Activated T-cell treated with anti-CD3 and anti-CD28 coated beads for 24 hours (primary cell): ENCODE measurements at places on chromosomes 2 and 18.

GRCh38 chr2:119064567-119064966 lies 94.0 kb downstream of the C1QL2 start:
- no peak for DNase-seq

DNA sequence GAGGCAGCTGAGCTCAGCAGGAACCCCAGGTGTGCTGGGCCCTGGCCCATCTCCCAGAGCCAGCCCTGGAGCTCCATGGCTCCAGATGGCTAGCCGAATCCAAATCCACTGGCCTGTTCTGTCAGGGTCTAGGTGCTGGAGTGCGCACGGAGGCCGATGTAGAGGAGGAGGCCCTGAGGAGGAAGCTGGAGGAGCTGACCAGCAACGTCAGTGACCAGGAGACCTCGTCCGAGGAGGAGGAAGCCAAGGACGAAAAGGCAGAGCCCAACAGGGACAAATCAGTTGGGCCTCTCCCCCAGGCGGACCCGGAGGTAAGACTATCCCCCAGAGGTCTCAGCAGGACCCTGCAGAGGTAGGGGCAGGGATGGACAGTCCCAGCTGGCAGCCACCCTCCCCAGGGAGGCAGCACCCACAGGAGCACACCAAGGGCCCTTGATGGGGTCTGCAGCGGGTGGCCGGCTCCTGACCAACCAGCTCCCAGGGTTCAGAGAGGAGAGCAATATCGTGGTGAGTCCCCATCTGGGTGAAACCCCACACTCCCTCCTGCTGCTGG lies 26.1 kb upstream of the PRLH start:
- DNase-seq = no peak

DNA sequence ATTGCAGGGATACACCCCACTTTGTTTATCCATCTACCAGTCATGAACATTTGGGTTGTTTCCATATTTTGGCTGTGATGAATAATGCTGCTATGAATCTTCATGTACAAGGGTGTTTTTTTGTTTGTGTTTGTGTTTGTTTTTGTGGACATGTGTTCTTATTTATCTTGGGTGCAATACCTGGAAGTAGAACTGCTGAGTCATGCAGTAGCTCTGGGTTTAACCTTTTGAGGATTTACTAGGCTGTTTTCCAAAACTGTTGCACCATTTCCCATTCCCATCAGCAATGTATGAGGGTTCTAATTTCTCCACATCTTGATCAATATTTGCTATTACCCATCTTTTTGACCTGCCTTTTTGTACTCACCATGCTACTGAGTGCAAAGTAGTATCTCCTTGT lies 140.0 kb upstream of the CYP1B1 start:
- DNase-seq = no peak

DNA sequence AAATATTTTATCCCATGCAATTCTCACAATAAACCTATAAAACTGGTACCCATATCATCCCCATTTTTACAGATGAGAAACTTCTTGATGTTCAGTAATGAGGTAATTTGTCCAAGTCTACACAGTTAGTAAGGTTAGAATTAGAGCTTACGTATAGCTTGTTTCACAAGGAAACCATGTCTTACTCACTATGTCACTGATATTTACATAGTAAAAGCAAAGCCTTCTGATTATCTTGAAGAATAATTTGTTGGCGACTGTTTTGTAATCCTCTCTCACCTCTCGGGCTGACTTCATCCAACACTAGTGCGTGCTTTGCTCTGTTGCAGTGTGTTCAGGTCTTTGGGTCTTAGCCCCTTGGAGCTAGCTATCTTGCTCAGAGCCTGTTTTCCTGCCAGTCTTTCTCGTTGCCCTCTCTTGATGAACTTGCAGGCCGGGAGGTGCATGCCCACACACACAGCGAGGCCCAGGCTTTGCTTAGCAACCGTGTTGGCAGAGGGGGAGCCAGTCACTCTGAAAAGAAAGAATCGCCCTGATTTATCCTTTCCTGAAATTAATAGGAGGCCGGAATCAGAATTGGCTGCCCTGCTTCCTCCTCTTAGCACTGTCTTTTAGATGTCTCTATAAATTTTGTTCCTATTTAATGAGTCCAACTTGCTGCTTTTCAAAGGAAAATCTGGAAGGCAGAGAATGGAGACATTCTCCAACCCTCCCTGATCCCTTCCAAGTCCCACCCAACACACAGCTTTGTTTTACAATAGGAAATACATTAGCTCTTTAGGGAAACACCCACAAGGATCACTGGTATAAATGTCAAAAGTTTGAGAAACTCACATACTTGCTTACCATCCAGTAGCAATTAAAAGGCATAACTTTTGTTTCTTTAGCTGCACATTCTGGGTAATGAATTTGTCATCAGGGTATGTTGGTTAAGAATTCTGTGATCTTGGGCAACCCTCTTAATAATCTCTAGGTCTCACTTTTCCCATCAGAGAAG lies 97.6 kb upstream of the SEC11C start:
- DNase-seq = no peak

DNA sequence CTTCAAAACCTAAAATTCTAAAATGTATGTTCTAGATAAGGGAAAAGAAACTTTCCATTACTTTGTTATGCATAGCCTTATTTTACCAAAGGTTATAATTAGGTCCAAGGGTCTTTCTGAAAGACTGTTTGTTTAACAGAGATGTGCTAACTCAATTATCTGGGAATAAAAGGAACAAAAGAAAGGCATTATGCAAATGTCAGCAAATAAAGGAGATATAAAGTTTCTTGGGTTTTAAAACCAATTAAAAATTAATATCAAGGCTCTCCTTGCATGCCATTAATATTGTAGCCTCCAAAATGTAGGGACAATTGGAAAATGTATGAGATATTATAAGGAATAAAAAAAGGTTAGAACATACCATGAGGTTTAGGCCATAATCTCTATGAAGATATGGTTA lies 87.8 kb upstream of the DOCK10 start:
- DNase-seq = no peak

DNA sequence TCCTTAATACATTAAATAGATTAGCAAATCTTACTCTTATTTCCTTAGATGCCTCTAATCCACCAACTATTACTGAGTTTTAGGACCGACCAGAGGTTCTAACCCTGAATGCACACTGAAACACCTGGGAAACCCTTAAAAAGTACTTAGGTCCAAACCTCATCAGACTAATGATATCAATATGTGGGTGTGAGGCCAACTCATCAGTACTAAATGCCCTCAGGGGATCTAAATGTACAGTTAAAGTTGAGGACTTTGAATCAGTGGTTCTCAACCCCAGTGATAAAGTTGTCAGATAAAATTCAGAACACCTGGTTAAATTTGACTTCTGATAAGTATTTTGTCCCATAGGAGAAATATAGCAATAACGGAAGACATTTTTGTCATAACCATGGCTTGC lies 20.9 kb downstream of the MMADHC start:
- no peak for DNase-seq

DNA sequence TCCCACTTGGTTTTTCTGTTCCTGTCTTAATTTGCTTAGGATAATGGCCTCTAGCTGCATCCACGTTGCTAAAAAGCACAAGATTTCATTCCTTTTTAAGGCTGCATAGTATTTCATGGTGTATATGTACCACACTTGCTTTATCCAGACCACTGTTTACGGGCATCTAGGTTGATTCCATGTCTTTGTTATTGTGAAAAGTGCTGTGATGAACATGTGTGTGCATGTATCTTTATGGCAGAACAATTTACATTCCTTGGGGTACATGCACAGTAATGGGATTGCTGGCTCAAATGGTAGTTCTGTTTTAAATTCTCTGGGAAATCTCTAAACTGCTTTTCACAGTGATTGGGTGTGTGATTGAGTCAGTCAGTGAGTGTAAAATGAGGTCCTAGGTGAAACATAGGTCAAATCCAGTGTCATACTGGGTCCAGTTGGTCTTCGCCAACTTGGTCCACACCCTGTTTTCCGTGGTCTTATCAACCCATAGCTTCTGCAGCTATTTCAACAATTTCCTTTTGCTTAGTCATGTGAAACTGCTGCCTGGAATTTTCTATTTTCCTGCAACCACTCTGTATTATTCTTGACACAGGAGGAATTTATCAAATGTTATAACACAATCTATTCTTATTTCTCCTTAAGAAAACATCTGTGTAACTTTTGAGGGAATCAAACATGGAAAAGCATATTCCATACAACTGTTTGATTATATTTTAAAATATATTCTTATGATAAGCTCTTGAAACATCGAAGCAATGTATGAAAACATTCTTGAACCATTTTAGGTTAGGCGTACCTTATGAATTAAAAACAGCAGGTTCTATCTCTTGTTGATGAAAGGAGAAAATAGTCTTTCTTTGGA lies 82.9 kb downstream of the ADCYAP1 start:
- no peak for DNase-seq

GRCh38 chr2:168365094-168365621 lies 90.9 kb upstream of the CERS6 start:
- DNase-seq = no peak

GRCh38 chr2:25692737-25693445 lies 19.5 kb upstream of the DTNB start:
- DNase-seq = no peak

- no peak for DNase-seq
These were observed 36.3 kb downstream of the SMAD2 start for GRCh38 chr18:47893939-47894699.

GRCh38 chr2:168392024-168392423 lies 64.0 kb upstream of the CERS6 start:
- no peak for DNase-seq

GRCh38 chr2:216082117-216082711 lies 495 bp downstream of the TMEM169 start:
- DNase-seq = no peak

DNA sequence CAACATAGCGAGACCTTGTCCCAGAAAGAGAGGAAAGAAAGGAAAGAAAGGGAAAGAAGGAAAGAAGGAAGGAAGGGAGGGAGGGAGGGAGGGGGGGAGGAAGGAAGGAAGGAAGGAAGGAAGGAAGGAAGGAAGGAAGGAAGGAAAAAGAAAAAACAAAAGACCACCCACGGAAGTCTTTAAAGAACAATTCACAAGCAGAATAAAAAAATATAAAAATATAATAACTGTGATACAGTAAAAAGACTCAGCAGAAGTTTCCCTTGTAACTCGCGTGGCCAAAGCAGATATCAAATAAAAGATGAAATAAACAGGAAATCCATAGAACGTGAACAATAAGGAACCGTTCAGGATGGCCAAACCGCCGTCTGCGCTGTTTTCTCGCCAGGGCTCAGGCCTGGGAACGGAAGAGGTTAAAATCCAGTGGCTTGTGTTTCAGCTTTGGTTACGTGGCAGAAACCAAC lies 1.2 kb upstream of the SLC1A4 start:
- DNase-seq = no peak

- no peak for DNase-seq
These were observed 19.3 kb downstream of the CXCR2 start for GRCh38 chr2:218145124-218145523.

GRCh38 chr2:195823206-195823605 lies 166.2 kb downstream of the SLC39A10 start:
- no peak for DNase-seq

GRCh38 chr2:172389685-172390339 lies 37.6 kb upstream of the ITGA6 start:
- DNase-seq = no peak

DNA sequence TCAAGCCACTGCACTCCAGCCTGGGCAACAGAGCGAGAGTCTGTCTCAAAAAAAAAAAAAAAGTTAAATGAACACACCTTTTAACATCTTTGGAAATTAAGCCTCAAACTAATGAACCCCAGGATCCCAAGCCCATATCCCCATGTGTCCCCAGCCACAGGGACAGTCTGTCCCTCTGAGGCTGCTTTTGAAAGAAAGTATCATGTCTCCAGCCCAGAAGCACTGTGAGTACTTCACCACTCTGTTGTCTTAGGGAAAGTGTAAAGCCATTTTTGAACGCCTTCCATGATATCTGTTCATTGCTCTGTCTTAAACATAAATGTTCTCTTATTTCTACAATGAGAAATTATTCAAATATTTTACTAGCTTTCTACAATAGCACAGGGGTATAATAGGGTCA lies 52.1 kb upstream of the CHMP1B start:
- DNase-seq = no peak

GRCh38 chr2:235433860-235434259 lies 60.0 kb upstream of the AGAP1 start:
- no peak for DNase-seq

DNA sequence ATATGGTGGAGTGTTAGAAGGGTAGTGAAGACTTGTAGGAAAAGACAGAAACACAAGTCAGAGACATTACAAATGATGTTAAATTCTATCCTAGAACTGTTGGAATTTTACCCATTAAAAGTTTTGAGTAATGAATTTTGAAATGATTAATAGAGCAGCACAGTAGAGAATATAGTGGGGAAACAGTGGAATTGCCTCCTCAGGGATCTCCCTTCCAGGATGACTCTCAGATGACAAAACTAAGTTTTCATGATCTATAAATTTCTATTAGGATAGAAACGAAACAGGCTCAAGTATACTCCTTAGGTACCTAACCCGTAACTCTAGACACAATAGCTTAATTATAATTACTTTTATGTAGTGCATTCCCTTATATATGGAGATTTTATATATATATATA lies 86.7 kb downstream of the DPP4 start:
- no peak for DNase-seq

DNA sequence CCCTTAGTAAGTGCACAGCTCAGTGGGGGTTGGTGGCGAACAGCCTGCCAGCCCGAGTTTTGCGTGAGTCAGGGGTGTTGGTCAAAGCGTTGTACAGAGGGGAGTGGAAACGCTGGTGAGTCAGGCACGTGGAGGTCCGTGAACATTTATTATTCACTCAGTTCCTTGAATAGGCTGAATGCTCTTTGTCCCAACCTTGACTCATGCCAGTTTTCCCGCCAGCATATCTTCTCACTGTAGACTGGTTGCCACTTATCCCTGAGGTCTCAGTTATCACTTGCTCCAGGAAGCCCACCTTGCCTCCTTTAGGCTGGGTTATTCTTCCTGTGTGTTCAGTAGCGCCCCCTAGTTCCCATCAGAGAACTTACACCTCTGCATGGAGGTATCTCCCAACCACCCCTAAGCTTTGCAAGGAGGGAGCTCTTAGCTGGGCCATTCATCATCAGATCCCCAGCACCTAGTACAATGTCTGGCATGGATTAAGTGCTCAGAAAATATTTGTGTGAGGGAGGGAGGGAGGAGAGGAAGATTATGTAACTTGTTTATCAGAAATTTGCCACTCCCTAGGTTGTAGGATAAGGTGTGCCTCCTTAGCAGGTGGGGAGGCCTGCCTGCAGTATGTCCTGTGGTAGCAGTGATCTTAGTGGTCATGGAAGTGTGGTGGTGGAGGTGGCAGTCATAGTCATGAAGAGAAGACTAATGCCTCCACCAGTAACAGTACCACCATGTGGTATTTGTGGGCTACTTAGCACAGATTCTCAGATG lies 72.1 kb downstream of the CABLES1 start:
- no peak for DNase-seq

GRCh38 chr2:113104054-113104611 lies 23.3 kb upstream of the IL1RN start:
- no peak for DNase-seq

- DNase-seq = no peak
These were observed 45.7 kb downstream of the CCDC93 start for GRCh38 chr2:117967977-117968718.

GRCh38 chr18:36440614-36441013 lies 143.1 kb downstream of the FHOD3 start:
- DNase-seq = no peak

GRCh38 chr2:38244301-38244700 lies 132.8 kb downstream of the ATL2 start:
- no peak for DNase-seq
